ENCODE measurements at places on chromosomes 7 and 10. TPM values are rescaled to one million over a fixed set of nuclear protein-coding genes. Genes with fewer than 3 reads are reported as not detected.

Gene JAKMIP3
- 0.49 TPM for total RNA-seq

DNA sequence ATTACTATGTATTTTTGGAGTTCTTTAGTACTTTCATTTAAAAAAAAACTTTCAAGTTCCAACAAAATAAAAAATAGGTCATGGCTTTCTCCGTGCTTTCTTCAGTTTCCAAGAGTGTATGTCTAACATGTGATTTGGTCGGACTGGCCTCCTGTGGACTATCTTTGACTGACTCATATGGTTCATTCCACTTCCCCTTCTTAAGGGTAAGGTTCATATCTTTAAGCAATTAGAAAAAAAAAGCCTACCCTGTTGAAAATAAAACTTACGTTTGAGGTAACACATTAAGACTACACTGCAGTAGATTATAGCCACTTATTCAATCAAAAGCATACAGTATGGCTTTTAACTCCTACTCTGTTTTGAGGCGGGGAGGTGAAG, 112.8 kb upstream of the AHR start:
- no peaks in the 10 kb centered on the region for H3K4me1 ChIP-seq
- H3K4me3 ChIP-seq, result no peak overlapping the region
- no peak for DNase-seq
- no peaks in the 10 kb centered on the region for H3K36me3 ChIP-seq

DNA sequence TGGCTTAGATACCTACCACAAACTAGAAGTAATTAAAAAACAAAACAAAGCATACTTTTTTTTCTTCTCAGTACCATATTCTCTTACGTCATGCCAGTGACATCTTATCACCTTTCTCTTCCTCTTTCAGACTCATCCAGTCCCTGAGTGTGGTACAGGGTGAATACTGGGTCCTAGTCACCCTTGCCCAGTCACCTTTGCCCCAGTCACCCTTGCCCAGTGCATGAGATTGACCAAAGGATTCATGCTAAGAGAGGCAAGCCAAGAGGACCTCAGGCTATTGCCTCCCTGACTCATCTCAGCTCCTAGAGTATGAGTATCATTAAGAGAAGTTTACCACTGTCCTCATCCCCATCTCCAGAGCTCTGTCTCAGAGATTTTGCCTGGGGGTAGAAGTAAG, 10.0 kb upstream of the TSPAN12 start:
- H3K4me1 ChIP-seq, result no peaks in the 10 kb centered on the region
- H3K4me3 ChIP-seq, result no peak overlapping the region
- DNase-seq, result no peak
- H3K27me3 ChIP-seq, result no peaks in the 10 kb centered on the region

DNA sequence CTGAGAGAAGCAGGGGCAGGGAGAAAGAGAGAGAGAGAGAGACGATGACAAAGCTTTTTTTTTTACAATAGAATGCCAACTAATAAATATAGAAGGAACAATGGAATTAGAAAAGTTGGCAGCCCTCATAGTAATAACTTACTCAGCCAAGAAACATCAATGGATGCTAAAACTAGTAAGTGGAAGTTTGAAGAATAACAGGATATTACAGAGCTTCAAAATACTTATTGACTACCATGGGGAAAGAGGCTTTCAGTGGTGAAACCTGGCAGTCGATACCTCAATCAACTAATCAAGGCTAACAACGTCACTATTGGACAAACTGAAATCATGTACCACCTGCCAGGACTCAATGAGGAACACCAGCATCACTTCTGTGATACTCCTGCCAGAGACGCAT, 100.5 kb upstream of the LRRC4 start:
- DNase-seq, result no peak
- H3K36me3 ChIP-seq, result no peaks in the 10 kb centered on the region
- peaks cover 5% of the 10 kb centered on the region for H3K4me1 ChIP-seq

GRCh38 chr10:75287697-75288096, 51.9 kb upstream of the COMTD1 start:
- no peak overlapping the region for H3K27ac ChIP-seq
- no peaks in the 10 kb centered on the region for H3K36me3 ChIP-seq
- peaks cover 10% of the 10 kb centered on the region for H3K4me1 ChIP-seq
- H3K27me3 ChIP-seq, result no peaks in the 10 kb centered on the region
- H3K4me3 ChIP-seq, result no peak overlapping the region

DNA sequence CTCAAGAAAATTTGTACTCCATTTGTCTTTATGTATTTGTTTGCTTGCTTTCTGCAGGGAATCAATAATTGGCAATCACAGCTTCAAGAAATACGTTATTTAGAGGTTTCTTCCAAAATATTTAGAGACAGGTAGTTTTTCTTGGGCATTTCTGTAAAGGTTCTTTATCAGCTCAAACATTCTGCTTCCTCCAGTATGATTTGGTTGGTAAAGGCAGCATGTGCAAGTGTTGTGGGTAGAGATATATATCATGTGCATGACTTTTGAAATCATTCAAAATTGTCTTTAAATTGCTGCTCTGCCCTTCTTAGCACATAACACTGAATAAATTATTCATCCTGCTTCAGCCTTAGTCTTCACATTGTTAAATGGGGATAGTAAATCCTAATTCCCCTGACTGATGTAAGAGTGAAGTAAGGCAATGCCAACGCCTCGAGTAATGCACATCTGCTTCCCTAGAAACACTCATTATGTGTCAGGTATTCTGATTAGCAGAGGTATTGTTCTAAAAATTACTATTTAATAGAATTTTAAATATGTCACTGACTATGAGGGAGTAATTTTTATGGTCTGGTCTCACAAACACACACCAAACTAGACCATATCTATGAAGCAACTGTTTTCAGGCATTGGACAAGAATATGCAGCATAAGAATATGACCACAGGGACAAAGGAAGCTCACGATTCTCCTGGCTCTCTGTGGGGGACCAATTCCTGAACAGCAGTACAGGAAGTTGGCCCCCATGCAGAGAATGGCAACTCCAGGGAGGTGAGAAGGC, 77.3 kb upstream of the AKR1E2 start:
- DNase-seq, result no peak
- H3K36me3 ChIP-seq, result no peaks in the 10 kb centered on the region
- H3K27me3 ChIP-seq, result no peaks in the 10 kb centered on the region
